ENCODE measurements at places on chromosomes 12 and 14.

GRCh38 chr12:54139019-54139418 lies 49.8 kb downstream of the SMUG1 start:
- no peak for DNase-seq

DNA sequence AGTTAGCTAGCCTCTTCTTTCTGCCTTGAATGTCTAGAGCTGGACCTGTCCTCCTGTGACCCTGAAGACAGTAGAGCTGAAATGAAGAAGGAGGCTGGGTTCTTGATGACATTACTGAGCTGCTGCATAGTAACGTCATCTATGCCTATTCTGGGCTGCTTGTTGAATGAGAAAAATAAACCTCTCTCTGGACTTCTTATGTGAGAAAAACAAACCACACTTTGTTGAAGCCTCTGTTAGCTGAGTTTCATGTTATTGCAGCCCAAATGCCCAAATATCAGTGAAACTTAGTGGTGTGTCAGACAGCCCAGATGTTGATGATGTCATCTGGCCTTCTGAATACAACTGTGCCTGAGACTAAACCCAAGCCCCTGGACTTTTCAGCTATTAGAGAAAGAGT lies 67.0 kb upstream of the MAX start:
- DNase-seq = no peak

DNA sequence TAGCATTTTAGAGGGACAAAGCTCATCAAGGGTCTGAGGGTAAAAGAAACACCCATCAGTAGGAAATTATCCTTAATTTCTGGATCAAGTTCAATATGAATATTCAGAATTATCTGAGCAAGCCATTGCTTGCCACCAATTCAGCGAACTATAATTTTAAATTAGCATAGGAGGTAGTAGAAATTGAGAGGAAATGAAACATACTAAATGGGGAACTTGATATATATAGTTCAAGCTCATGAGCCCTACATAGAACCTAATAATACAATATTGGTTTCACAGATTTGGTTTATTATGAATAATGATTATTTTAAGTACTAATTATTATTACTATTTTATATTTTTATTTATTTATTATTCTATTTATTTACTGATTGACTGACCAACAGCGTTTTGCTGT lies 42.1 kb upstream of the GXYLT1 start:
- DNase-seq = no peak

- no peak for DNase-seq
Measured at GRCh38 chr14:64053694-64054669, 201.2 kb downstream of the SYNE2 start.

- DNase-seq = no peak
Measured at GRCh38 chr14:36771028-36771640, 109.5 kb downstream of the PAX9 start.

DNA sequence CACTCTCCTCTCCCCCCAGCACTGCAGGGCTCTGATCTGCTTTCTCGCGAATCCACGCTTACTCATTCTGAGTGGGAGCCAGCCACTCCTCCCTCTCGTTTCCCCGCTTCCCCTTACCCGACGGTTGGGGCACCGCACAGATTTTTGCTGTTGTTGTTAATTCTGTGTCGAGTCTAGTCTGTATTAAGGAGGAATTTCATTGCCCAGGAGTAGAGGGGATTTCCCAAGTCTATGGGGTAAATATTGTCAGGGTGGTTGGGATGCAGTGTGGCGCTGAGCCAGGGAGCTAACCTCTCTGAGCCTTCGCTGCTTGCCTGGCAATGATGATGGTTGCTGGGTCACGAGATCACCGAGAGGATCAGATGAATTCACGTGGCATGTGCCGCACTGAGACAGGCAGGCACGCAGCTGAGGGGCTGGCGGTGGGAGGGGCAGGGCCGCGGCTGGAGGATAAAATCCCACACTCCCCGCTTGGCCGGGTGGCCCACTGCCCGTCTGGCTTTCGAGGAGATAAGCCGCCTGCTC lies 18.5 kb downstream of the NCOR2 start:
- DNase-seq = peak; percentile 38

- DNase-seq = no peak
Measured at GRCh38 chr12:77603946-77604345, 226.7 kb upstream of the NAV3 start.

Data from activated T-cell treated with anti-CD3 and anti-CD28 coated beads for 4 hours (primary cell).